ENCODE measurements at places on chromosomes 3 and 15.

- no peak for DNase-seq
These were observed 54.8 kb downstream of the UBP1 start for GRCh38 chr3:33385423-33385822.

DNA sequence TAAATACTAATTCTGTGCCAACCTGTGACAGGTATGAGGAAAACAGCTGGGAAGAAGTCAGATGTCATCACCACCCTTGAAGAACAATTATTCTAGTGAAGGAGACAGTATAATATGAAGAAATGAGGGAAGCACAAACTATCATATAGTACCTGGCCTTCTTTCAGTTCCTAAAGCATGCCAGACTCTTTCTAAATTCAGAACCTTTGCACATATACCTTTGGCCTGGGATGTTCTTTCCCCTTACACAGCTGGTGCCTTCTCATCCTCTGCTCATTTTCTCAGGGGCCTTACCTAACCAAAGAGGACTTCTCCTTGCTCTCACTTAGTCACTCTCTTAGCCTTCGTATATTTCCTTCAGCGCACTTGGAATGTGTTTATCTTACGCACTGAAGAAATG lies 19.0 kb downstream of the ATOSA start:
- DNase-seq = no peak

- no peak for DNase-seq
These were observed 413.7 kb upstream of the TBL1XR1 start for GRCh38 chr3:177610686-177611633.

- DNase-seq = no peak
These were observed 19.7 kb downstream of the RCN2 start for GRCh38 chr15:76951220-76951619.

DNA sequence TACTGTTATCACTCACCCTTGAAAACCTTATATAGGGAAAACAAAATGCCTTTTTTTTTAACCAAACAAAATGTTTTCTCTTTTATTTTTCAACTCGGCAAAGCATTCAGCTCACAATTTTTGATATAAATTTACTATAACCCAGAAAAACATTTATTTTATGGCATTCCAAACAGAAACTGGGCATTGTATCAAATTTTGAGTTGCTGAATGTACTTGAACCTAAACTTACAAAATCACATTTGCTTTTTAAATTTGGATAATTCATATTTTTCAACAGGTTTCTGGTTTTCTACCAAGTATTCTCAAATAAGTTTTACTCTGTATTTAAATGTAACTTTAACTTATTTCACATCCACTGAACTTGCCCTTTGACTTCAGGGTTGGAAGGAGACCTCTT lies 405.6 kb downstream of the GRM7 start:
- no peak for DNase-seq

DNA sequence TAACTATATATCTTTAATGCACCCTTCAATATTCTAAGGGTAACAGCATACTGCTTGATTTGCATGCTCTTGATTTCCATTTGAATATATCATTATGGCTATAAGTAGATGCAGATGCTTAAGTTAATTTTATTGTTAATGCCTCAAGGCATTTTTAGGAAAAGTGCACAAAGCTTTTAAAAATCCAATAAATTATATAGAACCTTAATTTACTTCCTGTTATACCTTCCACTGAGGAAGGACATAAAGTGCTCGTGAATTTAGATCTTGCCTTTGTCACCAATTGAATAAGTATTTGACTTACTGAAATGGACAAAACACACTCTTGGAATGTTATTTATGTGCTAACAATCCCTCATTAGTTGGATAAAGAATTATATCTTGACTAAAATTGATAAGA lies 276.7 kb upstream of the CCDC54 start:
- no peak for DNase-seq

- DNase-seq = no peak
These were observed 10.7 kb upstream of the SHISA5 start for GRCh38 chr3:48514431-48515227.

DNA sequence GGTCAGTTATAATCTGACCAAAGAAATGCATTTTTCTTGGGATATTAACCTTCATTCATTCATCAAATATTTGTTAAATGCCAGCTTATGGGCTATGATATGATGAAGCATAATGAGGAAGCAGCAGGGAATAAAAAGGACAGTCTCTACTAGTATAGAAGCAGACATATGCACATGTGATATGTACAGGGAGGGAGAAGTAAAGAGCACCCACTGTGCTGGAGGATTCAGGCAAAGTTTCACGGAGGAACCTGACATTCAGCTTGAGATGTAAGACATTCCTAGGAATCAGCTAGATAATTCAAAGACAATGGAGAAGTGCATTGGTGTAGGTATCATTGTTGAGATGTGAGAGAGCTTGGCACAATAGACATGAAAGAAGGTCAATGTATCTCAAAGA lies 450.7 kb downstream of the LPP start:
- DNase-seq = no peak

GRCh38 chr3:121951291-121951919 lies 57.2 kb downstream of the SLC15A2 start:
- DNase-seq = no peak

GRCh38 chr3:40631341-40631995 lies 106.7 kb downstream of the ZNF621 start:
- no peak for DNase-seq

- no peak for DNase-seq
These were observed 74.2 kb upstream of the PROK2 start for GRCh38 chr3:71859123-71859519.

DNA sequence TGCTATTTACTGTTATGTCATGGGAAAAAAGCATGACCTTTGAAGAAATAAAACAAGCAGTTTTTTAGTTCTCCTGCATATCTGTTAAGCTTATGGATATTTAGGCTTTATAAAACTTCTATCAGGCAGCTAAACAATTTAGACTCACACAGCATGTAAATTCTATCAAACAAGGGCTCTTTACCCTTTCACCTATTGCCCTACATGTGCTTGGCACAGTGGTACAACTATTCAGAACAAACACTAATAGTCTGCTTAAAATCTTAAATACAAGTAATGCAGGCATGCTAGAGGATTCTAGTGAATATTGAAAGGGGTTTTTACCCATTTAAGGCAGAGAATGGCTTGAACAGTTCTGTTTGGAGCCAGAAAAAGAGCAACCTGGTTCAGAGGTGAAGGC lies 23.4 kb upstream of the NANOGP8 start:
- no peak for DNase-seq

DNA sequence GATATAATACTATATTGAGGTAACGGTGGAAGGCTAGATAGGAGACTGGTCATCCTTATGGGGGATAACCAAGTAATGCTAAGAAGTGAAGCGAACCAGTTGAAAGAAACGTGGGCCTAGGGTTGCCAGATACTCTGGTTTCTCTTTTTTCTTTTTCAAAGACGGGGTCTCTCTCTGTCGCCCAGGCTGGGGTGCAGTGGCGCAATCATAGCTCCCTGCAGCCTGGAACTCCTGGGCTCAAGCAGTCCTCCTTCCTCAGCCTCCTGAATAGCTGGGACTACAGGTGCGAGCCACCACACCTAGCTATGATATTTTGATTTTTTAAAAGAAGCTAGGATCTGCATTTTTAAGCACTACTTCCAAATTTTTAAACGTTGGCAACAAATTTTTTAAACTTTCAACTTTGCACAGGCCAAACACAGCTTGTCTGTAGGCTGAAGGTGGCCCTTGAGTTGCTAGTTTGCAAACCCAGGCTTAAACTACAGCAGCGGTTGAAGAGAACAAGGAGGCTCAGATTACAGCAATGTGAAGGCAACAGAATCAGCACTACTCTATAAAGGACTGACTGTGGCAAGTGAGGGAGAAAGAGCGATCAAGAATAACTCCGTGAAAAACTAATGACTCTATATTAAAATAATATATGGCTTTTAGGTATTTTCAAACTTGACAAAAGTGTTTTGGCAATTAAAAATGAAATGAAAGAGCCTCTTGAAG lies 1.2 kb upstream of the RUBCN start:
- no peak for DNase-seq

- DNase-seq = no peak
These were observed 103.5 kb downstream of the IMPG2 start for GRCh38 chr3:101216710-101217465.

- no peak for DNase-seq
These were observed 17.0 kb downstream of the SPG11 start for GRCh38 chr15:44646460-44646859.

- no peak for DNase-seq
These were observed 22.5 kb upstream of the PPIB start for GRCh38 chr15:64185146-64185911.

- DNase-seq = no peak
These were observed 14.2 kb upstream of the HOMER2 start for GRCh38 chr15:82966671-82967071.

DNA sequence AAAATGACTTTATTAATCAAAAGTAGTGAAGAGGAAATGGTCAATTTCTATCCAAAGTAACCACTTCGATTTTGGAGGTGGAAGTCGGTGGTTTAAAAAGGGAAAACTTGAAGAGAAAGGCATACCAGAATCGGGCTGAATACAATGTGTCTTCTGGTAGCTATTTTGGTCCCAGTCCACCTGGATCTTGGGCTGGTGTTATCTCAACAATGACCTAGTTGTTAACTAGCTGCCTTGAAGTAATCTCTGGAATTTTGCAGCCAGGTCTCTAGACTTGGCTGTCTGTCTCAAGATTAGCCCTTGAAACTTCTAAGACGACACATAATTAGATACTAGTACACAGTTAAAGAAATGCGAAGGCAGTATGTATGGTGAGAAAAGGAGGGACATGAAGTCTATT lies 409.8 kb downstream of the GRM7 start:
- no peak for DNase-seq

DNA sequence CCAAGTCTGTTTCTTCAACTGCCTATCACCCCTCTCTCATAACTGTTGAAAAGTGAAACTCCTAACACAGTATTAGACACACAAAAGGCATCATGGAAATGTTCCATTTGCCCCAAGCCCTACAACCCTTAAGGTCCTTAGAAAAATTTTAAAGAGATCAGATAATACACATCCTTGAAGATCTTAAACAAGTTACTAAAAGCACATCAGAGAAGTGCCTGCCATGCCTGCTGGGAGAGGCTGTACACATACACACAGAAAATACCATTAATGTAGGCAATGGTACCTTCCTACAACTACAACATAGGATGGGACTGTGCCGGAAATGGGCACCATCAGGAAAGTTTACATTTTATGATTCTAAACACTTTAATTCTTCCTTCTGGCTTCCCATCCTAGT lies 3.3 kb downstream of the ADAM10 start:
- DNase-seq = no peak

DNA sequence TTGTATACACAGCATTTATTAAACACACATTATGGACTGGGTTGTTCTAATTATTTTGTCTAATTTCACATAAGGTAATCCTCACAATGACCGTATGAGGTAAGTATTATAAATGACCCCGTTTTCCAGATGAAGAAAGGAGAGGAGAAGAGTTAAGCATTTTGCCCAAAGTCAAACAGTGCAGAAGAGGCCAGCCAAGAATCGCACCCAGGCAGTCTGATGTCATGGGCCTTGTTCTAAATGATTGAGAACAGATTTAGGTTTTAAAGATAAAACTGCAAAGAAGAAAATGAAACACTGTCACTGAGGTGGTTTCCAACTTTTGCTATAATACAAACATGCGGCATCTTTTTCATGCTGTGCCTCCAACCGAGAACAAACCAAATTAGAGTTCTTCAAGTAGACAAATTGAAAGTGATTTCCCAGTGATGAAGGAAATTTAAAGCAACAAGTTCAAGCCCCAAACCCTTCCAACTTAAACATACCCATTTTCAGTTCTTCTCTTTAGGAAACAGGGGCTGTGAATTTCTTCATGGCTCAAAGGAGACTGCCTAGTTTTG lies 155.3 kb downstream of the THRB start:
- DNase-seq = no peak

GRCh38 chr3:21551019-21551418 lies 200.0 kb downstream of the ZNF385D start:
- no peak for DNase-seq

DNA sequence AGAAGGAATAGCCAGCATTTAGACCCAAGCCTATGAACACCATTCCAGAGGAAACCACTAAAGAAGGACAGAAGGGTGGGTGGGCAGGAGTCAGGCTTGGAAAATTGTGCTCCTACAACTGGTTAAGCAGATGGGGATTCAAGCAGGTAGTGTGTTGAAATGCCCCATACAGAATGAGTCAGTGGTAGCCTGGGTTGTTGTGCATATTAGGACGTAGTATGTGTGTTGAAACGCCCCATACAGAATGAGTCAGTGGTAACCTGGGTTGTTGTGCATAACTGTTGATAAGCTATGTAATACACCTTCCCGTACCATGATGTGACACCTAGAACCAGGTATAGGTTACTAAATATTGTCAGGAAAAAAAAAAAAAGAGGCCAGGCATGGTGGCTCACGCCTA lies 34.0 kb downstream of the MINDY4B start:
- no peak for DNase-seq

GRCh38 chr3:104279617-104280016 lies 1087.1 kb upstream of the ALCAM start:
- no peak for DNase-seq
